ENCODE measurements at places on chromosomes 16 and 17.

GRCh38 chr16:24580665-24581064, 41.3 kb downstream of the RBBP6 start:
- DNase-seq: no peak

DNA sequence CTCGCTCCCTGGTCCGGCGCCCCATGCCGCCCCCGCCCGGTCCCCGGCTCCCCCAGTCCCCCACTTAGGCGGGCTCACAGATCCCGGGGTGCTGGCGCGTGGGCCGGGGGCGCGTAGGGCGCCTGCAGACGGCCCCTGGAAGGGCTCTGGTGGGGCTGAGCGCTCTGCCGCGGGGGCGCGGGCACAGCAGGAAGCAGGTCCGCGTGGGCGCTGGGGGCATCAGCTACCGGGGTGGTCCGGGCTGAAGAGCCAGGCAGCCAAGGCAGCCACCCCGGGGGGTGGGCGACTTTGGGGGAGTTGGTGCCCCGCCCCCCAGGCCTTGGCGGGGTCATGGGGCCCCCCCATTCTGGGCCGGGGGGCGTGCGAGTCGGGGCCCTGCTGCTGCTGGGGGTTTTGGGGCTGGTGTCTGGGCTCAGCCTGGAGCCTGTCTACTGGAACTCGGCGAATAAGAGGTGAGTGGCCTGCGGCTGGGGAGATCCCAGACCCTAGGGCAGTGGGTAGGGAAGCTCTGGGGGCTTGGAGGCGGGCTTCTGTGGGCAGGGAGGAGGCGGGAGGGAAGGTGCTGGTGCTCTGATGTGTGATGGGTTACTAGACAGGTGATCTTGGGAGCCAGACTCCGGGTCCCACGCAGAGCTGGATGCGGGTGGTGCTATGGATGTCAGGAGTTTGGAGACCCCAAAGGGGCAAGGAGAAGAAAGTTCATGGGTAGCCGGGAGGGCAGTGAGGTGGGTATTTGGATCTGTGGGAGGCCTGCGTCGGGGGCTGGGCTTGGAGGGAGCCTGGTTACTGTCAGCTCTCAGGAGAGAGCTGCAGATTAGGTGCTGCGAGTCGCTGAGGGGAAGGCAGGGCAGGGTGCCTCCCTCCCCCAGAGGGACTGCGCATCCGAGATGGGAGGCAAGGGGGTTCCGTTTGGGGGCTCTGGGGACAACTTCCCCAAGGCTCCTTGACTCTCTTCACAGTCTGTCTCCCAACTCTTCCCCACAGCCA, 560 bp downstream of the EFNB3 start:
- peak; percentile 25 for DNase-seq

GRCh38 chr16:10181196-10182162, 749 bp downstream of the GRIN2A start:
- no peak for DNase-seq

GRCh38 chr17:246226-246625, 64.8 kb upstream of the DOC2B start:
- DNase-seq: no peak

- DNase-seq: no peak
Measured at GRCh38 chr17:51397361-51398127, 137.2 kb downstream of the UTP18 start.
